Hematopoietic multipotent progenitor cell treated with erythropoietin and hydrocortisone succinate and interleukin-3 and kit ligand, for 8 days (in vitro differentiated cells): ENCODE measurements at places on chromosomes 4 and X.

- DNase-seq = no peak
These were observed 12.1 kb upstream of the TENM3 start for GRCh38 chr4:182231080-182231479.

- no peak for DNase-seq
These were observed 357.8 kb upstream of the SLC7A11 start for GRCh38 chr4:138599965-138600364.

- no peak for DNase-seq
These were observed 936.5 kb downstream of the RPA4 start for GRCh38 chrX:97820170-97820569.

GRCh38 chr4:183554878-183555585 lies 50.2 kb downstream of the ING2 start:
- DNase-seq = no peak

- no peak for DNase-seq
These were observed 93.4 kb upstream of the RXFP1 start for GRCh38 chr4:158428242-158428641.

- no peak for DNase-seq
These were observed 256.9 kb downstream of the ADAMTS3 start for GRCh38 chr4:72312032-72312650.

DNA sequence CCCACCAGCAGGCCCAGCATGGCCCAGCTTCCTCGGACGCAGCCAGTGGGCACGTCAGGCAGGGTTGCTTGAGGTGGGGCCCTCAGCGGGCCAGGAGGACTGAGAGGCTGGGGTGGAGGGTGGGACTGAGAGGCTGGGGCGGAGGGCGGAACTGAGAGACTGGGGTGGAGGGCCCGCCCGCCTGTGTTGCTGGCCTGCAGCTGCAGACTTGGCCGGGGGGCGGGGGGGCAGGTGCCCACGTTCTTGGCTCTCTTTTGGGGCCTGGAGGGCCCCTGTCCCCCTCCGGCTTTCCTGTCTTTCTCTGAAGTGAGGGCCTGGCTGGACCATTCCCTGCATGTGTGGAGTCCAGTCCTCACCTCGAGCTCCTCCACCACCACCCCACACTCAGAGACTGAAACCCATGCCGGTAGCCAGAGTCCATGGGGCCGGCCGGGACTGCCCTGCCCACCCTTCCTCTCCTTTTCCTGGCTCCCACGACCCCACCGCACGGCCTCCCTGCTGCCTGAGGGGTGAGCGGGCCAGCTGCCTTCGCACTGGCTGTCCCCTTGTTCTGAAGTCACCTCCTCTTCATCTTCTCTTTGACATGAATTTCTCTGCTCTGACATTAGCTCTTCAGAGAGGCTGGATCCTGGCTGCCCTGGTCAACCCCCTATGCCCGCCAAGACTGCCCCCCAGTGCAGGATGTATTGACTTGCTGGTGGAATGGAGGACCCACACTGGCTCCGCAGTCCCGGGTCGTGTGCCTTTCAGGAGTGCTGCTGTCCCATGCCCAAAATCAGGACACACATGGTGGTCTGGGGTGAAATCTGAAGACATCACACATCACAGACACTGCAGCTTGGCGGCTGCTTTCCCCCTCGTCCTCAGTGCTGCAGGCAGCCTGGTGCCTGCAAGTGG lies 10.1 kb upstream of the NKX1-1 start:
- DNase-seq = no peak

DNA sequence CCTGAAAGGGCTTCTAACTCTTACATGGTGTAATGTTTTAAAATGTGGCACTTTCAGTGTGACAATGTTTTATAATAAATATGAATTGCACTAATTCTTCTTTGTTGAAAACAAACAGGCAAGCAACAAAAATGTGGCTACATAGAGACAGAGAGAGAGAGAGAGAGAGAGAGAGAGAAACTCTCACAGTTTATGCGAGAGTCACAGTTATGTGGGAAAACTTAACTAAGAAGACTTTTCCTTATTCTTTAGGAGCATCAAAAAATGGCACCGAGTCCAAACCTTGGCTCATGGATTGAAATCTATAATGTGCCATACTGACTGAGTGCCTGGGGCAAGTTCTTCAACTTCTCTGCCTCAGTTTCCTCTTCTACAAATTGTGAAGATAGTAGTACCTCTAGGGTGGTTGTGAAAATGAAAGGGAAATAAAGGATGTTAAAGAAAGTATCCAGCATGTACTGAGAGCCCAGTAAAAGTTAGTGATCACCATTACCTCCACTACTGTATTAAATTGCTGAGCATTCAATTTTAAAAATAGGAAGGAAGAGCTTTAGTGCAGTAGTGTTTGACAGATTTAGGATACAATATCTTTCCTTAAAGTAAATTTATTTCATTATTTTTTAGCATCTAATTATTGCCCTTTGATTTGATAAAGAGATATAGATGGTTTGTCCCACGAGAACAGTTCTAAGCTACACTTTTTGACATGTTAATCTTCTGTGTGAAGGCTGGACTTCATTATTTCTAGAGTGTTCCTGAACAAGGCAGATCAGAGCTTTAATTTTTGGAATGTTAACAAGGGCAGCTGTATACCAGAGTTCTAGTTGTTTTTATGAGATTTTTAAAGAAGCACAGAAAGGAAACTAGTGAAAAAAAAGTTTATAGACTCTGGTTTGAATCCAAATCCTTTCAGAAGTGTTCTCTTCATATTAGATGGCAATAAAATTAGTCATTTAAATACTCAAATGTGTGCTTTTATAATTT lies 187.5 kb upstream of the ANK2 start:
- DNase-seq = no peak

GRCh38 chrX:99266255-99266654 lies 1143.8 kb downstream of the PCDH19 start:
- no peak for DNase-seq

DNA sequence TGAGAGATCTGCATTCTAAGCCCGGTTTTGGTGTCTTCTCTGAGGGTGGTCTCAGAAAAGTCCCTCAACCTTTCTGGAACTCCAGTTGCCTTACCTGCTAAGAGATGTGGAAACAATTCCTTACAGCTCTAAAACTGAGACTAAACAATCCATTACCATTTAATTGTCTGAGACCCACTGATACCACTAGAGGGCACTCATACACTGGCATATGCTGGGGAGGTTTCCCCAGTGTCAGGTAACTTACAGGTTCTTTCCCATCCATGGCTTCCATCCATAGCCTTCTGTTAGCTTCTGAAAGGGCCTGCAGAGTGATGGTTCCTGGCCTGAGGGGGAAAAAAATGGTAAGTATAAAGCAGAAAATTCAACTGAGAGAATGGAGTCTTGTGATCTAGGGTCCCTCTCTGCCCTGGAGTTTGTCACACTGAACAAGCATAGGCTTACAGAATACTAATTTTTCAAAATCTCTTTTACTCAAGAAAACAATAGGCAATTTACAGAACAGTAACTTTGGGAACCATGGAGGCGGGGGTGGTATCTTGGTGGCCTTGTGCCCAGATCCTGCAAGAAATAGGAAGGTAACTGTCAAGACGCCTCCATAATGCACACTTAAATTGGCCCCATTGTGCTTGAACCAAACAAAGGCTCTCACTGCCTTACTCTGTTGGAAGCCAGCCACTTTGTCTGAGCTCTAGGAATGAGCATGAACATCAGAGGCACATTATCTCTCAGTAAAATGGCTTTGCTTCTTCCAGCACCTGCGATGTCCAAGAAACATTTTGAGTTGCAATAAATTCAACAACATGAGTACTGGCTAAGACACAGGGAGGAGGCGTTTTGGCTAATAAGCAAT lies 236.1 kb downstream of the OPHN1 start:
- peak; percentile 55 for DNase-seq

- DNase-seq = no peak
These were observed 236.5 kb downstream of the CBR4 start for GRCh38 chr4:168773388-168774195.

DNA sequence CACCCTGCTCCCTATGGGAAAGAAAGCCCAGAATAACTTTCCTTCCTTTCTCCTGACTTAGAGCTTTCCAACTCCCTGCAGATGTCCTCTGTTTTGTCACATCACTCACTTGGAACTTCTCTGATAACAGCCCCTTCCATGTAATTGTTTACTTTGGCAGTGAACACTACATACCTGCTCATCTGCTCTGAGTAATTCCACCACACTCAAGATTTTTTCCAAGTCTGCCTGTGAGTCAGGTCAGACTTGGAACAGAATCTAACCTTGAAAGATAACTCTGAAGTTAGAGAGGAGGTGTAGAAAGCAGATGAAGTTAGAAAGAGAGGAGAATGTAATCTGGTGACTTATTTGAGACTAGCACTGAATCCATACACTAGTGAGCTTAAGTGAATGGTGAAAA lies 7.4 kb downstream of the MAGEB10 start:
- DNase-seq = no peak

DNA sequence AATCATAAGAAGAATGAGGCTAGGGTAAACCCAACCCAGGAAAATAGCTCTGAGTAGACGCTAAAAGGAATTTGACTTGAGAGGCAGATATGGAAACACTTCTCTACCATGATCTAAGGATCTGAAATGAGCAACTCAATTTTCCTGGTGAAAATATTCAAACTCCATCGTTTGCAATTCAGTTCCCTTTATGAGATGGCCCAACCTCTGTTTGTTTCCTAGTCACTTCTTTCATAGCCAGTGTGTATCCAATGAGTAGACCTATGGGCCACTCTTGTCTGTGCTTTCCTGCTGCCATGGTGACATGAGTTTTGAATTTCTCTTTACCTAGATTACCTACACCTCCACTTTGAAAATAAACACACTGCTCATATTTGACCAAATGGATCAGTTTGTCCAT lies 176.2 kb upstream of the GPRIN3 start:
- DNase-seq = no peak

DNA sequence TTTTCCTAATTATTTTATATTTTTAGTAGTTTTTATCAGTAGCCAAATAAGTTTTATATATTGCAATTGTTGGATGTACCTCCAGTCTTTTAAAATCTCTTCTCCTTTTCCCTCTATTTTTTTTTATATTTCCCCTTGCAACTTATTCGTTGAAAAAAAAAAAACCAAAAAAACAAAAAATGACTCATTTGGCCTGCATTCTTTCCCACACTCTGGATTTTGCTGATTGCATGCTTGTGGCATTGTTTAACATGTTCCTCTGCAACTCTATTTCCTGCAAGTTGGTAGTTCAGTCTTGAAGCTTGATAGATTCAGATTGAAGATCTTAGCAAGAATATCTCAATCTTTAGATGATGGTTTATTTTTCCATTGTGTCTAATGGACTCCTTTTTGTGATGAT lies 260.6 kb upstream of the BOD1L1 start:
- no peak for DNase-seq

GRCh38 chrX:16839219-16839851 lies 30.8 kb downstream of the RBBP7 start:
- peak; percentile 77 for DNase-seq

DNA sequence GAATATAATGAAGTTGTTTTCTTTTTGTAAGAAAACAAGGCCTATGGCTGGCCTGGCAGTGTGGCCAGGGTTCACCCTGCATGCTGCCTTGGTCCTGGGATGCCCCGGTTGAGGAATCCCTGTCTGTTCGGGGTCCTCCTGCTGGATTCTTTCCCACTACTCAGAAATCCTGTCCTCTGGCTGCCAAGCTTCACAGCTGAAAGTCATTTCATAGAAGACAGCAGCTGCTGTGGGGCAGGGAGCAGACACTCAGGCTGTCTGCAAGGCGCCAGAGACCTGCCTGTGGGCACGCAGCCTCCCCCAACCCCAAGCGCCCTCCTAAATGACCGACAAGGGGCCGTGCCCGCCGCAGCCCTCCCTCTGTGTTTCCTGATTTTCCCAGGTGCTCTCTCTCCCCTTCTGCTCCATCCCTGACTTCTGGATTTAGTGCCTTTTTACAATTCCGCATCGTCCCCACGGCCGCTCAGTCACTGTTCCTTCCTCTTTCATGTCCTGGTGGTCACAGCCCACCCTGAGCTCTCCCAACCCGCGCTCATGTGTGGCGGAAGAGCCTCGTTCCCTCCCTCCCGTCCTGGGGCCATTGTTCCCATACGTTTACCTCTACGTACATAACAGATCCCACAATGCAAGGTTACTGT lies 27.5 kb downstream of the ZFYVE28 start:
- no peak for DNase-seq

DNA sequence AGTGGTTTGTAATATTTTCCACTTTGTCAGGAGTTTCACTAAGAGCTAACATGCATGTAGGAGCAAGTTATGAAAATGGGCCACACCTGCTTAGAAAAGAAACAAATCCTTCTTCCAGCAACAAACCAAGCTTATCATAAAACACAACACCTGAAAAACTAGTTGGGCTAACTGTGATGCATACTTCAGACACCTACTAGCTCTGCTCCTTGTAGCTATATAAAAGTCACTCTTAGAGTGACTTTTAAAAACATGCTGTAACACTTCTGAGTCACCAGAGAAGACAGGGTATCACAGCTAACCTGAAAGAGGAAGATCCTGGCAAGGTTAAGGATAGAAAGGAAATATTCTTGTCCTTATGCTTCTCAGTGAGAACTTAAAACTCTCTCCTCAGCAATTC lies 3.6 kb upstream of the SLAIN2 start:
- no peak for DNase-seq

- no peak for DNase-seq
These were observed at the start of gene C4orf51 for GRCh38 chr4:145679991-145680455. C4orf51 (plus strand) TSS chr4:145680146; CDS start chr4:145680204, 58 bp downstream.
